ENCODE measurements at places on chromosomes 12 and 14.
A peak's percentile ranks its signal among the peaks of the same experiment; 100 is the strongest.

- DNase-seq = no peak
Measured at GRCh38 chr12:47068539-47068938, 10.9 kb upstream of the PCED1B start.

- peak; percentile 82 for DNase-seq
Measured at GRCh38 chr12:46450279-46450748, 77.7 kb upstream of the SLC38A2 start.

- DNase-seq = no peak
Measured at GRCh38 chr14:56087671-56088471, 30.3 kb upstream of the PELI2 start.

GRCh38 chr12:1436015-1436414, 158.4 kb downstream of the FBXL14 start:
- no peak for DNase-seq

- no peak for DNase-seq
Measured at GRCh38 chr12:41866878-41867430, 277.7 kb downstream of the GXYLT1 start.

GRCh38 chr14:50647282-50647681, 20.8 kb downstream of the SAV1 start:
- DNase-seq = no peak

- no peak for DNase-seq
Measured at GRCh38 chr12:24997496-24997895, 48.6 kb upstream of the BCAT1 start.

- DNase-seq = no peak
Measured at GRCh38 chr12:122362755-122363154, 59.7 kb downstream of the CLIP1 start.

GRCh38 chr12:91264178-91264577, 81.6 kb upstream of the DCN start:
- DNase-seq = no peak

- DNase-seq = no peak
Measured at GRCh38 chr12:72957454-72957853, 685.3 kb downstream of the TRHDE start.

GRCh38 chr14:99531251-99532096, 50.3 kb downstream of the CCNK start:
- no peak for DNase-seq

DNA sequence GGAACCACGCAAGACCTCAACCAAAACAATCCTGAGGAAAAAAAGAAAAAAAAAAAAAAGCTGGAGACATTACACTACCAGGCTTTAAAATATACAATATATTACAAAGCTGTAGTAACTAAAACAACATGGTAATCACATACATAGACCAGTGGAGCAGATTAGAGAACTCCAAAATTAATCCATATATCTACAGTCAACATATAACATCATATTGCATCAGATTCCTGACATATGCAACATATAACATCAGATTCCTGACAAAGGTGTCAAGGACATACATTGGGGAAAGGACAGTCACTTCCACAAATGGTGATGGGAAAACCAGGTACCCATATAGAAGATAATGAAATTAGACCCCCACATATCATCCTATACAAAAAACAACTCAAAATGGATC, 145.8 kb downstream of the BTG1 start:
- no peak for DNase-seq

DNA sequence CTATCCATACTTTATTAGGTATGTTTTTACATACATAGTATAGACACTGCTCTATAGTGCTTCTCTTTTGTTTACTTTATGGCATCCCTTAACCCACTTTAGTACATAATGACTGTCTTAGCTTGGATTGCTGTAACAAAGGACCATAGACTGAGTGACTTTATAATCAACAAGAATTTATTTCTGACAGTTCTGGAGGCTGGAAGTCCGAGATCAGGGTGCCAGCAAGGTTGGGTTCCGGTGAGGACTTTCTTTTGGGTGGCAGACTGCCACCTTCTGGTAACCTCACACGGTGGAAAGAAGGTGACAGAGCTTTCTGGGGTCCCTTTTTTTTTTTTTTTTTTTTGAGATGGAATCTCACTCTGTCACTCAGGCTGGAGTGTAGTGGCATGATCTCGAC, 48.6 kb upstream of the PPM1H start:
- DNase-seq = no peak

DNA sequence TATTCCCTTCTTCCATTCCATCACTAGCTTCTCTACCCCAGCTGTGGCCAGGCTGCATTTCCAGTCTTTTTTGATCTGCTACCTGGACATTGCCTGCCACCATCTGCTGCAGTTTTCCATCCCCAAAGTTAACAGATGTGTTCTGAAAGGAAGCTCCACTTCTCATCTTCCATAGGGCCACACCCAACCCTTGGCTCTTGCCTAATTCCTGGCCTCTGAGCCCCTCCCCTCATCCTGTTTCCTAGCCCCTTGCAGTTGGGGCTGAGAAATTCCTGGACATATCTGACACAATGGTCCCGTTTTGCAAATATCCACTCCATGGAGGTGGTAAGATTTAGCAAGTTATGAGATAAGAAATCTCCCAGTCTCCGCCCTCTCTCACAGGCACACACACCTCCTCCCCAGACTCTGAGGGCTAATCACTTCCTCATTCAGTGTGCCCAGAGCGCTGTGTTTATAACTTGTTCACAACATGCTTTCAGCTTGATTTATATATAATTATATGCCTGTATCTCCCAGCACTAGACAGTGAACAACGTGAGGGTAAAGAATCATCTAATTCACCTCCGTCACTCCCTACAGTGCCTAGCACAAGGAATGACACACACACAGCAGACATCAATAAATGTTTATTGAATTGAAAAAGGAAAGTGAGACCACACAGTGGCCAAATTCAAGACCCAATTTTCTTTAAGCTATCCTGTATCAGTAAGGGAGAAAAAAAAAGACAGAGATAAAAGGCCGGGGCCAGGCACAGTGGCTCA, 13.4 kb downstream of the SMUG1 start:
- DNase-seq = no peak

GRCh38 chr12:130686511-130686991, 29.5 kb downstream of the RIMBP2 start:
- DNase-seq = no peak

DNA sequence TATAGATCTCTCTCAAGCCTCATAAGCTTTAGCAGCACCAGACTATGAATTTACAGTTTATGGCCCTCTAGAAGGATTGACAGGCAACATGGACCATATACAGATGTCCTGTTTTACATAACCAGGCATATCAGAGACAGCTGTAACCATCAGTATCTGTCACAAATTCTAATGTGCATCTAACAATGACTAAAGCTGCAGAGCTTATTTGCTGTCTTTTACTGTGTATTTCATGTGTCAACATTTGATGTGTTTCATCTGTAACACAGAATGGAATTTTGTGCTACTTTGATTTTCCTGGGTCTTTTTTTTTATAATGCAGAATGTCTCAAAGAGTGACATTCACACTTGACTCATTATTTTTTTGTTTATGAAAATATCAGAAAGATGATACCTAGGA, 348.3 kb downstream of the SLC16A7 start:
- DNase-seq = no peak

- no peak for DNase-seq
Measured at GRCh38 chr12:7934889-7935492, 996 bp downstream of the SLC2A3 start.

DNA sequence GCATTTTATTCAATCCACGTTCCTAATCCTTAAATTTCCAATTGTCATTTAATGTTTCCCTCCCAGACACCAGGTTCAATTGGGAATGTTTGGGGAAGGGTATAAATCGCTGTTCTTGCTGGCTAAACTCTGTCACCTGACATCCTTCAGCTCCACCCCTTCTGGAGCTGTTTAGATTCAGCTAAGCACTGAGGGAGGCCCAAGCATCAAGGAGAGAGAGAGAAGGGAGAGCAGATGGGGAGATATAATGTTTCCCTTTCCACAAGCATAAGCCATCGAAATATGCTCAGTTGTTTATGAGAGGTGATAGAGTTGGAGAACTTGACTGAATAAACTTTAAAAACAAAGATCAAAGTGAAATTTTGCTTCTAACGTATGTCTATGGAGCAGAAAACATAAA, 1.8 kb downstream of the ABCC9 start:
- DNase-seq = no peak

GRCh38 chr12:112418273-112418607, 507 bp upstream of the PTPN11 start:
- DNase-seq = no peak

- DNase-seq = peak; percentile 86
Measured at GRCh38 chr14:24307575-24308341, at the start of gene CIDEB. TSS of gene CIDEB (minus strand) at chr14:24307977. CDS start at chr14:24307858, 119 bp downstream.

DNA sequence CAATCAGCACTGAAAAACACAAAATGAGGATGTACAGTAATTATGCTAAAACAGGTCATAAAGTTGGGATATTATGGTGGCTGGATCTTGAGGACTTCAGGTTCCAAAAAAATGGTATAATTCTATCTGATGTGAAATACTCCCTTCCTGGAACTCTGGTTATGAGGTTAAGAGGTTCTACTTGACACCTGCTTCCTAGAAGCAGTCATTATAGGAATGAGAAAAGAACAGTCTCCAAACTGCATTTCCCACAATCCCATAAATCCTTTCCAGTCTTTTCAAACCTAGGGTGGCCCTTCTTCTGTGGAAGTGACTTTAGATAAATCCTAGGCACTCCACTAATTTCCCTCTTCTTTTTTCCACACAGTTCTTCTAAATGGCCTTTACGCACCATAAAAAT, 63.7 kb upstream of the OR10AD1 start:
- no peak for DNase-seq

DNA sequence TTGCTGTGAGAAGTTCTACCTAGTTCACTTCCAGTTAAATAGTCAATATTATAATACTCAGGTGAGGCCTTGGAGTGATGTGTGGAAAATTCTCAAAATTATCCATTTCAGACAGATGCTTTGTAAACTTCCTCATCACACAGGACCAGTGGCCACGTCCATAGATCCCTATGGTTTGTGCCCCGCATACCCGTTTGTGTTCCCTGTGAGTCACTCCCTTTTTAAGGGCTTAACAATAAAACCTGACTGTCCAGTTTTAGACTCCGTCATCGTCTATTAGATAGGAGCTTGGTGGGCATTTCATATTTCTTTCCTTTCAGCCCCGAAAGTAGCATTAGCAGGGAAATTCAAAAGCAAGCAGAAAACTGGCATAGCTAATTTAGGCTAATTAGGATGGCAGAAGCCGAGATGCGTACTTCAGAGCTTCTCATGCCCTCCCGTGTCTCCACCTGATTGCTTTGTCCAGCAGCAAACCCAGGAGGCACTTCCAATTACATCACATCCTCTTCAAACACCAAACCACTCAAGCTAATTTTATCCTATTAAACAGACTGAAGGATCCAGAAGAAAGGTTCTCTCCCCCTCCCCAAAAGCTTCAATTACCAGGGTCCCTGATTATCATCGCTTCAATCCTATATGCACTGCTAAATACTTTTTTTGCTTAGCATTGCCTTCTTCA, 186.6 kb upstream of the OTX2 start:
- no peak for DNase-seq

DNA sequence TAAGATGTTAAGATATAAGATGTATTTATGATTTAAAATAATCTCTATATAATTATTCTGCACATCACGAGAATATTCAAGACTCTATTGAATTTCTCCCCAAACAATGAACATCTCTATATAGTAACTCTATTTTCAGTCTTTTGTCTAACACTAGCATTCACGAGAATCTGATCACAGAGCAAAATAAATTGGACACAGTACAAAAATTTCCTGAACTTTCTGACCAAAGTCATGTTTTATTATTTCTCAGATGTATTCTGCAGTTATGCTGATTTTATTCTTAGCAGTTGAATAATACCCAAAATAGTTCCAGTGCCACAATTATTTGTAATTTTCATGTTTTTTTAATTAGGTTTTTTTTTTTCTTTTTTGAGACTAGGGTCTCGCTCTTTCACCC, 19.6 kb downstream of the EPS8 start:
- DNase-seq = no peak

DNA sequence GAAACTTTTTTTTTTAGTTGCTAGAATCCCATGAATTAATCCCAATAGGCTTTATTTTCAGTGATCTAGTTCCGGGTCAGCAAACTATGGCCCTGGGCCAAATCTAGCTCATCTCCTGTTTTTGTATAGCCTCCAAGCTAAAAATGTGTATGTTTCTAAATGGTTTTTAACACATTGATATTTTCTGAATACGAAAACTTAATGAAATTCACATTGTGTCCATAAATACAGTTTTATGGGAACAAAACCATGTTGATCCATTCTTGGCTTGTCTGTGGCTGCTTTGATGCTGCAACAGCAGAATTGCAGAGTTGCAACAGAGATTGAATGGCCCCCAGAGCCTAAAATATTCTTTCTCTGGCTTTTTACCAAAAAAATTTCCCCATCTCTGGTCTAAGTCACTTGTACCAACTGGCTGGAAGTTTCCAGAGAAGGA, 47.5 kb downstream of the ZNF664 start:
- no peak for DNase-seq

GRCh38 chr12:132723764-132724140, 13.1 kb downstream of the PGAM5 start:
- no peak for DNase-seq

DNA sequence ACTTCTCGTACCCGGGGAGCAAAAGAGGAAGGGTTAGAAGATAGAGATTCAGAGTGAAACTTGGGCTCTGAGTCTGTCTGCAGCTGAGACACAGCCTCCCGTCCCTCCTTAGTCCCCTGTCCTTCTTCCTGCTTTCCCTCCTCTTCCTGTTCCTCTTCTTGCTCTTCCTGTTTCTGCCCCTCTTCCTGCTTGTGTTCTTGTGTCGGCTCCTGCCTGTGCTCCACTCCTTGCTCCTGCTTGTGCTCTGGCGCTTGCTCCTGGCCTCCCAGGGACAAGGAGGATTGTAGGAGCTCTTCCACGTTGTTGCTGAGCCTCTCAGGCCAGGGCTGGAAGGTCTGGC, 3.0 kb downstream of the ACRBP start:
- no peak for DNase-seq

- no peak for DNase-seq
Measured at GRCh38 chr12:56020423-56021184, at the start of gene IKZF4. TSS of gene IKZF4 (plus strand) at chr12:56021043. CDS start at chr12:56021494, 451 bp downstream.

DNA sequence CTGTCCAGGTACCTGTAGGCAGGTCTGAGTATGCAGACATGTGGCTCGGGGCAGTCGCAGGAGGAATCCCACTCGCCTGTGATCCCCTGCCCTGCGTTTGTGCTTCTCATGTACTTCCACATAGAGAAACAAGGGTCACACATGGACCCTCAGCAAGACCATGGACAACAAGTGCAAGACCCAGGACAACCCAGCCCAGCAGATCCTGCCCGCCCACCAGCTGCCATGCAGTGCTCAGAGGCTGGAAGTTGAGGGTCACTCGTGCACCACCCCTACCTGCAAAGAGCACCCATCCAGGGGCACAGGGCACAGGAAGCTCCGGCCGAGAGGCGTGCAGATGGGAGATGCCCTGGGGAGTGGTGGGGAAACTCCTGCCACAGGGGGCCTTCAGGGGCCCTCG, 67.5 kb upstream of the C14orf180 start:
- DNase-seq = no peak

- no peak for DNase-seq
Measured at GRCh38 chr12:69000540-69001243, 67.7 kb upstream of the CPM start.

Data from transverse colon (tissue), 4 donors.